Immature natural killer cell (primary cell): ENCODE measurements at places on chromosomes 1 and 21.

- no peak for DNase-seq
- H3K27ac ChIP-seq = no peak overlapping the region
- H3K4me1 ChIP-seq = no peaks in the 10 kb centered on the region
- H3K4me3 ChIP-seq = no peak overlapping the region
- no peaks in the 10 kb centered on the region for H3K27me3 ChIP-seq
Observed at GRCh38 chr1:245858722-245859492, 648.2 kb downstream of the SMYD3 start.

DNA sequence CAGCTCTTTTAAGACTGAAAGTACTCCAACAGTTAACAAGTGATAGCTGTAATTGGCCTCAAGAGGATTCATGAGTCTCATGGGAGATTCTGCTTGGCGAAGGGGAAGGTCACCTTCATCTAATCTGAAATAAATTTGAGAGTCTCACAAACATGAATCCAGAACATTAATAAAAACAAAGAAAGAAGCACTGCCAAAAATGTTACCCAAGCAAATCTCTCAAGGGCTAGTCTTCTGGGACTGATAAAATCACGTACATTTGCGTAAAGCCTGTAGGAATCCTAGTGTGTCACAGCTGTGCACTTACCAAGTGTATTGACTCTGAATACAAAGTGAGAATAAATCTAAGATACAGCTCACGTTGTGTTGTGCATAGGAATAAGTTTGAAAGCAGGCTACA, 21.2 kb upstream of the NUF2 start:
- no peak for DNase-seq
- no peak overlapping the region for H3K27ac ChIP-seq
- no peak overlapping the region for H3K4me3 ChIP-seq
- no peaks in the 10 kb centered on the region for H3K4me1 ChIP-seq
- H3K27me3 ChIP-seq = no peaks in the 10 kb centered on the region

DNA sequence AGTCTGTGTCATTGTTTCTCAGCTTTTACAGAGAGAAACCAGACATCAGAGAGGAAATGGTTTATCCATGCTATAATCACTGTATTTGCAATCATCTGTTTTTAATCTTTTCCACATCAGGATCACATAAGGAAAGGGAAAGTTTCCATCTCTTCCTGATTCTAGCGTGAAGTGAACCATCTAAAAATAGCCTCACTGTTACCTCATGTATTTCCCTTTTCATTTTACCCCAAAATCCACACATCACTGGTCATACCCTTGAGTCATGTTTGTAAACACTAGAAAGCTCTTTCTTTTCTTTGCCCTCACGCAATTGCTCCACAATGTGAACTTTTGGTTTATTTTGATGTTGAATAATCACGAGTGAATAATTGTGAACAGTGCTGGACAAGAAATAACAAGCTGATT, 146.0 kb downstream of the PLA2G4A start:
- no peak overlapping the region for H3K4me3 ChIP-seq
- no peak for DNase-seq
- H3K27ac ChIP-seq = no peak overlapping the region
- H3K27me3 ChIP-seq = no peaks in the 10 kb centered on the region
- no peaks in the 10 kb centered on the region for H3K36me3 ChIP-seq

GRCh38 chr1:8711873-8712412, 105.5 kb downstream of the RERE start:
- peak overlapping the region; percentile 70 for H3K27ac ChIP-seq
- no peaks in the 10 kb centered on the region for H3K27me3 ChIP-seq
- H3K4me1 ChIP-seq = peaks cover 31% of the 10 kb centered on the region
- no peak for DNase-seq

DNA sequence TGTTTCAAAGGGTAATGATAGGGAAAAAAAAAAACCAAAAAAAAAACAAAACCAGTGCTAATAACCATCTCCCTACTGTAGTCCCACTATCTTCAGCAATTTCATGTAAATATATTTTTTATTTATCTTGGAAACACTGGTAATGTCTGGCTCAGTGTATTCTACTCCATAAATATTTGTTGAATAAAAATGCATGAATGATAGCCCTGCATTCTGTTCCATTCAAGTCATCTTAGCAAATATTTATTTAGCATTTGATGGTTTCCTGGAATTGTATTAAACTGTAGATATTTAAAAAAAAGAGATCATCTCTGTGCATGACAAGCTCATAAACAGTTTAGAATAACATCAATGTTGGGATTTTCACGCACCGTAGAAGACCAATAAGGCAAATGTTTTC, 24.2 kb downstream of the IL23R start:
- no peak overlapping the region for H3K4me3 ChIP-seq
- H3K36me3 ChIP-seq = no peaks in the 10 kb centered on the region
- H3K4me1 ChIP-seq = peaks cover 19% of the 10 kb centered on the region
- peaks cover 3% of the 10 kb centered on the region for H3K27me3 ChIP-seq
- DNase-seq = no peak

GRCh38 chr21:26127918-26128317, 42.7 kb downstream of the APP start:
- no peaks in the 10 kb centered on the region for H3K4me1 ChIP-seq
- no peaks in the 10 kb centered on the region for H3K27me3 ChIP-seq
- H3K36me3 ChIP-seq = no peaks in the 10 kb centered on the region
- H3K27ac ChIP-seq = no peak overlapping the region
- DNase-seq = no peak

DNA sequence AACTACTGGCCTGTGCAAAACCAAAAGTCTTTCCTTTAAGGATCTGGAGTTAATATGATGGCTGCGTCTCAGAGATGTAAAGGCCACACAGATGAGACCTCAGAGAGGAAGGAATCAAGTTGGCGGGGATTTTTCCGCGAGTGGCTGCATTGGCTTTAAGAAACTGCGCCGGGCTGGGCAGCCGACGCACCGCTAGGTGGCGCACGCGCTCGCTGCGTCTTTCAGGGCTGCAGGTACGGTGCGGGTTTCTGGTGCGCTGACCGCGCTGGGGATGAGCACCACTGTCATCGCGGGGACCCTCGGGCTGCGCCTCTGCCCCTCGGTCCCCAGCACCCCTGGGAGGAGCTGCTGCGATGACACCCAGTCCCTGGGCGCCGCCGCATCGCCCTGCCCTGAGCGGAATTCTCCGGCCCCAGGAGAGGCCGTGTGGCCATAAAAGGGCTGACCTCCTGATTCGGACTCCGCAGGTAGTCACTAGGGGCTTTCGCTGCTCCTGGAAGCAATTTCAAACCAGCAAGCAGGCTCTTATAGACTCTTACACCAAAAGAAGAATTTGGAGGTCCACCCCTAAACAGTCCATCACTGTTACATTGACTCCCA, 241.0 kb downstream of the KCNJ6 start:
- H3K4me3 ChIP-seq = no peak overlapping the region
- DNase-seq = peak; percentile 30
- H3K4me1 ChIP-seq = no peaks in the 10 kb centered on the region
- H3K27ac ChIP-seq = no peak overlapping the region
- H3K27me3 ChIP-seq = peaks cover 6% of the 10 kb centered on the region

DNA sequence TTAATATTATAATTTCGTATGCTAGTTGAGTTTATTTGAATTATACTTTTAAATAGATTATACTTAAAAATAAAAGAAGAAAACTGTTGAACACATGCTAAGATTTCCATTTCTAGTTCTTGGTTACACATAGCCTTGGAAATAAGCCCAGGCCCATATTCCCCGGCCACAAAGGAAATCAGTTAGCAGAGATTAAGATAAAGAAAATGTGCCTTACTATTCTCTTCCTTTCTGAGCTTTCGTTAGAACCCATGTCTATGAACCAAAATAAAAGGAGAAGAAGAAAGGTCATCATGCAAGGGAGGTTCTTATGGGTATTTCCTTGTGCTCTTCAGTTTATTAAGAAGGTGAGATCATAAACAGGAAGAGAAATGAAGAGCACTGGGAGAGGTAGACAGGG, 32.3 kb upstream of the CRP start:
- no peak for DNase-seq
- no peaks in the 10 kb centered on the region for H3K27me3 ChIP-seq
- no peak overlapping the region for H3K27ac ChIP-seq

DNA sequence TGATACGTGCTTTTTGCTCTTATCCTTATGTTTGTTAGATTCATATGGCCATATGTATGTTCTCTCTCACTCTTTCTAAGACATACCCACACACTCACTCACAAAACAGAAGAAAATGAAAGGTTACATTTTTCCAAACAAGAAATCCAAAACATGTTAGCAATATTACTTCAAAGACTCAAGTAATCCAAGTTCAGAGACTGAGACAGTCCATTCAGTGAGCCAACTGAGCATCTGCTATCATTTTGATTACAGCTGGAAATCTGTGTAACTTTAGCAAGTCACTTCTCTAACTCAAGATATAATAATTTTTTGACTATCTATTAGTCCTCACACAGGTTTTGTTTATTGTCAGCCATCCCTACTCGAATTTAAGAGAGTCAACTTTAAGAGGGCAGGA, 218.9 kb downstream of the LHX8 start:
- DNase-seq = no peak
- no peak overlapping the region for H3K27ac ChIP-seq
- H3K36me3 ChIP-seq = no peaks in the 10 kb centered on the region
- peaks cover 2% of the 10 kb centered on the region for H3K27me3 ChIP-seq
- H3K4me3 ChIP-seq = no peak overlapping the region
- no peaks in the 10 kb centered on the region for H3K4me1 ChIP-seq

DNA sequence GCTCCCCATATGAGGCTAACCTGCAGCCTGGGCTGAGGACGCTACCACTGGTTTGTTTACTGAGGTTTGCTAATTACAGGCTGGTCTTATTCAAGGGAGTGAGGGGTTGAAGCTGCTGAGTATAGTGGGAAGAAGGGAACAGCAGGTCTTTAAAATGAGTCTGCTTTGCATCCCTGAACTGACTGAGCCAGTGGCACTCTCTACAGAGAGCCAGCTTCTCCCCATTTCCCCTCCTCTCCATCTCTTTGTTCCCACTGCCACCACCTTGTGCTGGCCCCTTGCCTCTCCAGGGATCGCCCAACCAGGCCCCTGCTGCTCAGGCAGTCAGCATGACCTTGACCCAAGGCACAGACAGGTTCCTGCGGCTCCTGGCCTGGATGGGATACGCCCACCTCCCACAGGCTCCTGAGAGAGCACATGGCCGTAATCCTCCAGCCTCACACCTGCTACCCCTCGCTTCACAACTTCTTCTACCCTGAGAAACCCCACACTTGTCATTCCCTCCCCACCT, 45.0 kb downstream of the IER5 start:
- peak overlapping the region; percentile 66 for H3K4me3 ChIP-seq
- no peaks in the 10 kb centered on the region for H3K36me3 ChIP-seq
- peaks cover 7% of the 10 kb centered on the region for H3K27me3 ChIP-seq
- H3K4me1 ChIP-seq = peaks cover 65% of the 10 kb centered on the region

DNA sequence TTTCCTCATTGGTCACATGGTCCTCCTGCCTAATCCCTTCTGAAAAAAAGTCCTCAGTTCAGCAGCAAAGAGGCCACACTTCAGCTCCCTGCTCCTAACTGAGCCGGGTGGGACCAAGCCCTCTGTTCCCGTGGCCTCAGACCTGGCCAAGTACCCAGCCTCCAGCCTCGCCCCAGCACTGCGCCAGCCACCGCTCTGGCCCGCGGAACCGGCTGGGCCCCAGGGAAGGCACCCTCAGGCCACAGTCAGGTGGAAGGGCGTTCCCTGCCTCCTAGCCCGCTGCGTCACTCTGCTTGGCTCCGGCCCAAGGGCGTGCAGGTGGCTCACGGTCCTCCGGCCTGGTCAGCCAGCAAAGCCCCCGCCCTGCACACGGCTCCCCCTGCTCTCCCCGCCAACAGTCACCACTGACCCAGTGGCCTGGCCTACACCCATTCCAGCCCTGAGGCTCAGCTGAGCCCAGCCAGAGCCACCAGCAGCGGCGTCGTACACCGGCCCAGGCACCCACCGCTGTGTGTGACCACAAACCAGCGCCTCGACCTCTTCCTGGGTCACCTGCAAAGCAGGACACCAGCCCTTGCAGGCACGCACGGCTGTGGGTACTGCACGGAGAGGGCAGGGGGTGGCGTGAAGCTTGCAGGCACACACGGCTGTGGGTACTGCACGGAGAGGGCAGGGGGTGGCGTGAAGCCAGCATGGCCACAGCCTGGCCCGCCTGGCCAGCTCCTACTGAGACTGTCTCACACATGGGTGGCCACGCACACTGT, 19.4 kb downstream of the NADK start:
- H3K4me1 ChIP-seq = peaks cover 27% of the 10 kb centered on the region
- peaks cover 3% of the 10 kb centered on the region for H3K27me3 ChIP-seq
- peak overlapping the region; percentile 40 for H3K4me3 ChIP-seq
- H3K36me3 ChIP-seq = peaks cover 6% of the 10 kb centered on the region
- peak; percentile 47 for DNase-seq

DNA sequence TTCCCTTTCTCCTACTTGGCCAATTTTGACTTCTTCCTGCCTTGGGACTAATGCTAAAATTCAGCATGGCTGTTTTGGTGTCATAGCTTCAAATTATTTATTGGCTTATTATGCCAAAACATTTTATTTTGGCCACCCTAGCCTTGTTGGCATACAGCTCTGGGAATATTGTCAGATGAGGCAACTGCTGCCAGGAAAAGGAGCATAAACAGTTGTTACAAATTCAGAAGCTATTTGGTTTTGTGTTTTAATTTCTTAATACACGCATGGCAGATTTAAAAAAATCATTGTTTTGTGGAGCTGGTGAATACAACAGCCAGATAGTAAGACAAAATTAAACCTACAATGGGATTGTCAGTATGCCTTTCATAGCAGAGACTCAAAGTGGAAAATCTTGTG, 66.8 kb upstream of the BCL10 start:
- H3K27ac ChIP-seq = no peak overlapping the region
- no peak overlapping the region for H3K4me3 ChIP-seq
- DNase-seq = no peak
- no peaks in the 10 kb centered on the region for H3K4me1 ChIP-seq

DNA sequence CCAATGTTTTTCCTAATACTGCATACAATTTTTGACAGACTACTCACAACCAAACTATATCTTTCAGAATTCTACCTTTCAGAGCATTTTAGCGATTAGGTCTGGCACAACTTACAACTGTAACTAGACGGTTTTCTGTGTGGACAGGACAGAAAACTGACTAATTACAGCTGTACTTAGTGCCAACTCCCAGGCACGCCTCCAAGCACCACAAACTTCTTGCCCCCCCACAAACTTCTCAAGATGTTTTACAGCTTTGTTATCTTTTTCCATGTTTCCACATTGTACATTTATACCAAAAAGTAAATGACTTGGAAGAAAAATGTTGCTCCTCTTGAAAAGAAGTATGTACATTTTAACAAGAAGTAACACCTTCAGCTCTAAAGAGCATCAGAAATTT, 13.8 kb downstream of the LYST start:
- DNase-seq = no peak
- H3K27ac ChIP-seq = no peak overlapping the region
- no peak overlapping the region for H3K4me3 ChIP-seq
- H3K27me3 ChIP-seq = no peaks in the 10 kb centered on the region
- peaks cover 3% of the 10 kb centered on the region for H3K36me3 ChIP-seq
- peaks cover 77% of the 10 kb centered on the region for H3K4me1 ChIP-seq

DNA sequence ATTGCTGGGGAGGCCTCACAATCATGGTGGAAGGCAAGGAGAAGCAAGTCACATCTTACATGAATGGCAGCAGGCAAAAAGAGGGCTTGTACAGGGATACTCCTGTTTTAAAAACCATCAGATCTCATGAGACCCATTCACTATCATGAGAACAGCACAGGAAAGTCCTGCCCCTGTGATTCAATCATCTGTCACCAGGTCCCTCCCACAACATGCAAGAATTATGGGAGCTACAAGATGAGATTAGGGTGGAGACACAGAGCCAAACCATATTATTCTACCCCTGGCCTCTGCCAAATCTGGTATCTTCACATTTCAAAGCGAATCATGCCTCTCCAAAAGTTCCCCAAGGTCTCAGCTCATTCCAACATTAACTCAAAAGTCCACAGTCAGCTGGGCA, 11.1 kb upstream of the MIA3 start:
- no peak overlapping the region for H3K4me3 ChIP-seq
- peaks cover 10% of the 10 kb centered on the region for H3K27me3 ChIP-seq
- no peak for DNase-seq
- no peaks in the 10 kb centered on the region for H3K36me3 ChIP-seq
